Activated CD8-positive, alpha-beta memory T cell treated with anti-CD3 and anti-CD28 coated beads for 1 hour (primary cell): ENCODE measurements at places on chromosomes 1 and 21.

DNA sequence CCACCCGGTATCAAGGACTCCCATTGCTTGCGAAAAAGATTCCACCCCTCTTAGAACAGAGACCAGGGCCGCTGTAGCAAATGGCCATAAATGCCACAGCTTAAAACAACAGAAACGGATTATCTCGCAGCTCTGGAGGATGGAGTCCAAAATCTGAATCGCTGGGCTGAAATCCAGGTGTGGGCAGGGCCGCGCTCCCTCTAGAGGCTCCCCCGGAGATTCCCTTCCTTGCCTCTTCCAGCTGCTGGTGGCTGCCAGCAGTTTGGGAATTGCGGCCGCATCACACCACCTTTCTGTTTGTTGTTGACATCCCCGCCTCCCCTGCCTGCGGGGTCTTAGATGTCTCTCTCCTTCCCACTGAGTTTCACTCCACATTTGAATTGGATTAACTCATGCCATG is 15.6 kb downstream of the PDE9A start:
- no peak for DNase-seq

- no peak for DNase-seq
Observed at GRCh38 chr1:178580876-178581275, 68.0 kb downstream of the TEX35 start.

- DNase-seq = no peak
Observed at GRCh38 chr1:216416488-216416887, 6.8 kb downstream of the USH2A start.

DNA sequence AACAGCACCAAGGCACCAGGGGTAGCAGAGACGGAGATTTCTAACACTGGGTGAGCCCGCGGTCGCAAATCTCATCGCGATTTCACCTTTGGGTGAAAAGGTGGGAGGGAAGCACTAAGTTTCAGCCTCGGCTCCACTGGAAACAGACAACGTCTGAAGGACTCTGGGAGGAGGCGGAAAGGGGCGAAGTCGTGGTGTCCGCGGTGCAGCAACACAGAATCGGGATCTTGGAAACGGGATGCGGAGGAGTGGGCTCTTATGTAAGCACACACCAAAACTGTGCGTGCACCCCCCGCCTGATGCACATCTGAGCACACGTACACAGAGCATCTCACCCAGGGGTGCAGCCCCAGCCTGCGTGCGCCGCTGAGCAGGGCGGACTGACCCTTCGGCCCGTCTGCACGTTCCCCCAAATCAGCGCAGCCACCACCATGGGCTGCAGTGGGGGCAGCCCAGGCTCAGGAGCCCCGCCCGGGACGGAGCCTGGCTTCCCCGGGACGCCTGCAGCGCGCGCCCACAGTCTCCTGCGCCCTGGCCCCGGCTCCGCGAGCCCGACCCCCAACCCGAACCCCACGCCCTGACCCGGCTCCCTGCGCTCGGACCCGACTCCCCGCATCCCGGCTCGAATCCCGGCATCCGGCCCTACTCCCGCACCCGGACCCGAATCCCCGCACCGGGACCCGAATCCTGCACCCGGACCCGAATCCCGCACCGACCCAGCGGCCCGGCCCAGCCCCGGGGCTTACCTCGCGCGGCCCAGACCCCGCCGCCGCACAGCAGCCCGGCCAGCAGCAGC is 670 bp downstream of the CLSTN1 start:
- DNase-seq = no peak

GRCh38 chr1:90989990-90990389 is 31.8 kb downstream of the ZNF644 start:
- no peak for DNase-seq

DNA sequence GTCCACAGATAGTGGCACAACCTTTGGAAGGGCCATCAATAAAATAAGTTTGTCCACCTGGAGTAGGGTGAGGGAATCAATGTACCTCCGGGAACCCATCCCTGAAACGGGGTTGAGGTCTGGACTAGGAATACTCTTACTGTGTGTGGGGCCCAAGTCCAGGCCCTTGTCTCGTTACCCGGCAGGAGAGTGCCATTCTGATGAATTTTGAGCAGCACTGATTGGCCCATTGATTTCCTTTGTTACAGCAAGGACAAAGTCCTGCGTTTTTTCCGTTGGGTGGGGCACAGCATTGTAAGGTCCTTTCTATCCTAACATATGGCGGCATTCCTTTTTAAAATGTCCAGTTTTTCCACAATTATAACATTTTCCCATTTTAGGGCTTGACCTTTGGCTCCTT is 75.2 kb downstream of the AXDND1 start:
- no peak for DNase-seq

DNA sequence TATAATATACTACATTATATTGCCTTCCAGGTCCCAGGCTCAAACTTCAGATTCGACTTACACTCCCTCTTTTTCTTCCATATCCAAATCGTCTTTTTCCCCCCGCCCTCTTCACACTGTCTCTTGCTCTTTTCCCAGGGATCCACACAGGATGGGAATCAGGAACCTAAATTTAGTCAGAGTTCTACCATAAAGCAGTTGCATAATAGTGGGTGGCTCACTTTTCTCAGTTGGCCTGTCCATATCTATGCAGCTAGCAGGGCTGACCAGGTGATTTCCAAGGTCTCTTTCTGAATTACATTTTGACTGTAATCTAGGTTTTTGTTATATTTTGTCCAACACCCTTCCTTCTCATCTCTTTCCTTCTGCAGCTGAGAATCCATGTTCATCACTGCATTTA is 7.7 kb upstream of the BCAS2 start:
- no peak for DNase-seq

DNA sequence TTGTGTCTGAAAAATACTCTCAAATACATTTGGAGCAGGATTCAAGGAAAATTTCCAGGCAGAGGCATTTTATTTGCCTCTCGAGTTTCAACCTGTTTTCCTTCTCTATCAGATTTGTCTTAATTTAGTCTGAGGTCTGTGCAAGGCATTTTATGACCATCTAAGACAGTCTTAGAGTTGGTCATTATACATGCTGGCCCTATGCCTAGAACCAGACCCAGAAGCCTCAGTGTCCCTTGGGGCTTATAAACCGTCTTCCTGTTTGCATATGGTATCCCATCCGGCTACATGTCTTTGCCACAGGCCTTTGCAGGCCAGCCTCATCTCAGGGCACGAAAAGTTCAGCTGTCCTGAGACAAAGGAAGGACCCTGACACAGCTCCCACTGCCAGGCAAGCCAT is 346.1 kb downstream of the SIPA1L2 start:
- no peak for DNase-seq

DNA sequence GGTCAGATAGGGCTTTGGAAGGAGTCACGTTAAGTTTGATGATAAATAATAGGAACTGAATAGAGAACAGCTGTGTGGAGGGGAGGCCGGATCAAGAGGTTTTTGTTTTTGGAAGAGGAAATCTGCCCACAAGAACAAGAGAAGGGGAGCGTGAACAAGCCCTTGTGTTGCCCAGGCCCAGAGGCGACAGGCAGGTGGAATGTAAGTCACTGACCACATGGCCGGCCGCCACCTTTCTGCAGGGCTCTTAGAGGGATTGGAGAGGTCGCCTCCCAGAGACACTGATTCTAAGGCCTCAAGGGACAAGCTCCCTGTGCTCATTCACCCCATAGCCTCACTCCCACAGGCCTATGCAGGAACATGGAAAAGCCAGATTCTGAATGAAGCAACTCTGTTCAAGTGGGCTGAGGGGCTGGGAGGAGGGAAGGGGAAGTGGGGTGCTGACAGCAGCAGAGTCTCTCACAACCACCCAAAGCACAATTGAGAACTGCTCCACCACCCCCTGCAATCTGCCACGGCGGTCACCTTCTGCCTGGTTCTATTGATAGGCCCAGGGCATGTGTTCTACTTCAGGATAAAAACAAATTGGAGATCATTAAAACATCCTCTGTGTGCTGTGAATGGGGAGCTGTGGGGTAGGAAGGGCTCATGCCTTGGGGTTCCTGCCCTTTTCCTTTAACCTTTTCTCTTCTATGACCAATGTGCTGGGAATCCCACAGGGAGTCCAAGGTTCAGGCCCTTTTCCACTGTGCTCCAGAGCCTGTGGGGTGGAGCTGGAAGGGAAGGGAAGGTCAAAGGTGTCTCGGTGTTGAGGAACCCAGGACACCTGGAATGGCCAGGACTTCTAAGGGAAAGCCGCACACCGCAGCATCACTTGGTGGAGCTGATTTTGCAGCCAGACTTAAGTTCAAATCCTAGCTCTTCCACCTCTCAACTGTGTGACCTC is 63.3 kb upstream of the PARP1 start:
- DNase-seq = no peak

DNA sequence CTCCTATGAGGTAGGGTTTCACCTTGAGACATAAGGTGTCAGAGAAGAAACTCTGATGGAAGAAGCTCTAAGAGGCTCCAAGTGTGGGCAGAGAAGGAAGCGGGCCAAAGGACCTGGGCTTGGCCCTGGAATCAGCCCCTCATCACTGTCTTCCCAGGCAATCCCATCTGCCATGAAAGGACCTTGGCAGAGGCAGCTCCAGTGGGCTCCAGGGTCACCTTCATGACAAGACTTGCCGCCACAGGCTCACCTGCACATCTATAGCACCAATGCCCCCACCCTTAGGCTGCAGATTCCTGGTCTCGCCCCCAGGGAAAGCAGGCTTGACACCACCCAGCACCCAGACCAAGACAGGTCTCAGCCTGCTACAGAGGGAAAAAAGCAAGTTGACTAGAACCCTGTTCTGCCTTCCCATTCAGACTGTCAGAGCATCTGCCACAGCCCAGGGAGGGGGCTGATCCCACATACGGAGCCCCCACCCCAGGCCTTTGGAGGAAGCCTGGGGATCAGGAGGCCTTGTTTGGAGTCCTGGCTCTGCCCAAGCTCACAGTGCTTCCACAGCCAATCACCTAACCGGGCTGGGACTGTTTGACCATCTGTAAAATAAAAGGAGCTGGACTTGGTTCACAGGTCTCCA is 490 bp upstream of the FAM110D start:
- no peak for DNase-seq

DNA sequence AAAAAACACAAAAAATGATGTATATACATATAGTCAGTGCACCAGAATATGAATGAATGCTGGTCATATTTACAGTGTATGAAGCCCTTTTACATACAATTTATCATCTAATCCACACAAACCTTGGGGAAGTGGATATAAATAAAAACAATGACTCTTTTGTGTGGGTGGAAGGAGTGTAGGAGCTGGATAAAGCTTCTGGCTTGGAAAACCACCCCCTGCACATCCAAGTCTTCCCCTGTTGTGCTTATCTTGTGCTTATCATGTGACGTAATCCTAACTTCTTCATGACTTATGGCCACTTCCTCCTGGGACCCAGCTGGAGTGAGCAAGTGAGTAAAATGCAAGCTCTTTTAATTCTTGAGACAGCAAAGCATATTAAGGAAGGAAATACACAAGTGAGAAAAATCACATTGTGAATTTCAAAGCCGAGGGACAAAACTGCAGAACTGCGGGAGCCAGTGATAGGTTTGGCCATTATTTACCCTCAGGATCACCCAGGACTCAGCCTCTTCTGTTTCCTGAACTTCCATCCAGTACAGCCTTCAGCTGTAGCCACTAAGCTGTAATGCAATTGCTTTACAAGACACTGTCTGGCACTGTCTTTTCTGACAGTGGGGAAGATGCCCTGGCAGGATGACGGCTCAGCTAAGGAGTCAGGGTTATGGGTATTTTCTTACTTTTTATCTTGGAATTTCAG is 104.0 kb upstream of the PPM1J start:
- no peak for DNase-seq

DNA sequence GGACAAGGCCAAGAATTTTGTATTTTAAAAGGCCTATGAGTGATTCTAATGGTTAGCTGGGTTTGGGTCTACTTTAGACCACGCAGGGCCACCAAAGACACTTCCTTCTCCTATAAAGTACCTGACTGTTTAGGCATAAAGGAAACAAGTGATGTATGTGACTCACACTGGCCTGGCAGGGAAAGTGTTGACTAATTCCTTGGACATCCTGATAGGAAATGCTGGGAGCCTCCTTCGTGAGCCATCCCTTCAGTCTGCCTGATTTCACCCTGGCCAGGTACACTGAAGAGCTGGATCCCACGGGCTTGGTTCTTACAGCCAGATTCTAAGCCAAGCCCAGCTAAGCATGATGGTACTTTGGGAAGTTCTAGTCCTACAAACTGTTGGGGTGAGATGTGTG is 100.5 kb upstream of the HMGB4 start:
- no peak for DNase-seq

GRCh38 chr21:38379147-38379546 is 119.1 kb downstream of the ERG start:
- DNase-seq = no peak
